Body of pancreas (tissue), 4 donors: ENCODE measurements at places on chromosomes 4 and X. TPM values are rescaled to one million over a fixed set of nuclear protein-coding genes. Genes with fewer than 3 reads are reported as not detected.

EMCN gene
- 3.4 TPM for total RNA-seq

P2RY4 gene
- 1.3 TPM for total RNA-seq

BTK gene
- total RNA-seq = 4.0 TPM

PAGE5 gene
- total RNA-seq = not detected

GPC3 gene
- 22.7 TPM for total RNA-seq

GRCh38 chr4:39427520-39428114 is 20.9 kb downstream of the KLB start:
- no peak for DNase-seq
- no peaks in the 10 kb centered on the region for H3K27me3 ChIP-seq
- peak overlapping the region; percentile 63 for H3K27ac ChIP-seq
- peaks cover 52% of the 10 kb centered on the region for H3K4me1 ChIP-seq

DNA sequence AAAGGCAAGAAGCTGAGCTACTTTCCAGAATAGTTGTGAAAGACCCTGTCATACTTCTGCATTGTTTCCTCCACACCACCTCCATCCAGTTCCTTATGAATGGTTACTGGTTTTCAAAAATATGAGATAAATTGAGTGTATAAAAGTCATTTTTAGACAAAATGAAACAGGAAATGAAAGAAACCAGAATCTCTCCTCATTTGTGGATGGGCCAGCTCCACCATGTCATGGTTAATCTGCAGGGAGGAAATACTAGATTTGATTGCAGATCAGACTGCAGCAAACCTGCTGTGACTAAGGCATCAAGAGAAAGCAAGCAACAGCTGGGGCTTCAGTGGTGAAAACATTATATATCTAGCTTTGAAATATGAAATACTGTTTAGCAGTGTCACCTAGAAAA is 23.8 kb downstream of the F9 start:
- no peak overlapping the region for H3K27ac ChIP-seq
- H3K27me3 ChIP-seq = no peaks in the 10 kb centered on the region
- no peaks in the 10 kb centered on the region for H3K36me3 ChIP-seq
- H3K4me1 ChIP-seq = no peaks in the 10 kb centered on the region
- no peak for DNase-seq
